ENCODE measurements at places on chromosomes 1 and 21. TPM values are rescaled to one million over a fixed set of nuclear protein-coding genes. Genes with fewer than 3 reads are reported as not detected.

- no peak for DNase-seq
Observed at GRCh38 chr1:171645553-171646248, 6.8 kb downstream of the MYOC start.

- DNase-seq, result peak; percentile 82
Observed at GRCh38 chr1:241934201-241934848, 23.2 kb upstream of the BECN2 start.

DNA sequence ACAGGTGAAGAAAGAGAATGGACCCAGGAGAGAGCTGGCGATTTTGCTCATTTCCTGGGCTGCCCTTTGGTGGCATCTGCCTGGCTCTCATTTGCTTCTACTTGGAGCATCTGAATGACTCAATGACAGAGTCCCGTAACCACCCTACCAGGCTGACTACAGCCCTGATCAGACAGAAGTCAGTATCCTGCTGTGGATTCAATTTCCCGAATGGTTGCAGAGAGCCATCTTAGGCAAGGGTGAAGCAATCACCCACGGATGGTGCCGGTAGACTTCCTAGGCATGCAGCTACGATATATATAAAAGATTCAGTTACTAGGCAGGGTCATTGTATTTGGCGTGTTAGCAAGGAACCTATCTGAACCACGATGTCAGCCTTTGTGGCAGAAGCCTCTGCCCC lies 10.2 kb downstream of the AJAP1 start:
- no peak for DNase-seq

GRCh38 chr1:174795806-174796205 lies 203.9 kb upstream of the CACYBP start:
- no peak for DNase-seq

The OLFML3 gene
- total RNA-seq, result 226 TPM

DNA sequence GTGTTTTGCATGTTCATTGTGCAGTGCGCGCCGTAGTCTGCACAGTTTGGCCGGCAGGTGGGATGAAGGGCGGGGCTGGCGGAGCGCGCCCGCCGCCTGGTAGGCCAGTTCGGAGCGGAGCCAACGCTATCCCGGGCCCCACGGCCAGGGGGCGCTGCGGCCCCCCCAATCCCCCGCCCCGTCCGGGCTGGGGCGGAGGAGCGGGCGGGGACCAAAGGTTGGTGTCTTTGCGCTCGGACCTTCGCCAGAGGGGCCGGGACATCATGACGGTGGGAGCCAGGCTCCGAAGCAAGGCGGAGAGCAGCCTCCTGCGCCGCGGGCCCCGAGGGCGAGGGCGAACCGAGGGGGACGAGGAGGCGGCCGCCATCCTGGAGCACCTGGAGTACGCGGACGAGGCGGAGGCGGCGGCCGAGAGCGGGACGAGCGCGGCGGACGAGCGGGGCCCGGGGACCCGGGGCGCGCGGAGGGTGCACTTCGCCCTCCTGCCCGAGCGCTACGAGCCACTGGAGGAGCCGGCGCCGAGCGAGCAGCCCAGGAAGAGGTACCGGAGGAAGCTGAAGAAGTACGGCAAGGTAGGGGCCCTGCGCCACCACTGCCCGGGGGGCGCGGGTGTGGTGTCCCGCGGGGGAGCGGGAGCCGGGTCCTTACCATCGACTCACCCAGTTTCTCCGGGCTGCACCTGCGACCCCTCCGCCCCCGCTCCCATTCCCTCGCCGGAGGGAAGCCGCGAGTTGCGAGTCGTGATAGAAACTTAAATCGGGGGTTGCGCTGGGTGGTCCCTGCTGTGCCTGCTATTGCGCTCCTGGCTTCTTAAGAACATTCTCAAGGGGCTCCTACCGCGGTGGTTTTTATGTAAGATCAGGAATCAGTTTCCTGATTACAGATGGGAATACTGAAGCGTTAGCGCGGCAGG lies at the start of gene C1orf115:
C1orf115 (plus strand) TSS at position 224 of the 913 bp plus-strand sequence; CDS start at position 264, 40 bp downstream.
- peak; percentile 98 for DNase-seq

GRCh38 chr1:87154384-87154783 lies 174.3 kb upstream of the LMO4 start:
- no peak for DNase-seq

The F5 gene
- total RNA-seq, result not detected

- DNase-seq, result no peak
Observed at GRCh38 chr21:37770461-37770860, 145.8 kb downstream of the KCNJ6 start.

- peak; percentile 88 for DNase-seq
Observed at GRCh38 chr1:53062708-53063591, 937 bp downstream of the PODN start.

DNA sequence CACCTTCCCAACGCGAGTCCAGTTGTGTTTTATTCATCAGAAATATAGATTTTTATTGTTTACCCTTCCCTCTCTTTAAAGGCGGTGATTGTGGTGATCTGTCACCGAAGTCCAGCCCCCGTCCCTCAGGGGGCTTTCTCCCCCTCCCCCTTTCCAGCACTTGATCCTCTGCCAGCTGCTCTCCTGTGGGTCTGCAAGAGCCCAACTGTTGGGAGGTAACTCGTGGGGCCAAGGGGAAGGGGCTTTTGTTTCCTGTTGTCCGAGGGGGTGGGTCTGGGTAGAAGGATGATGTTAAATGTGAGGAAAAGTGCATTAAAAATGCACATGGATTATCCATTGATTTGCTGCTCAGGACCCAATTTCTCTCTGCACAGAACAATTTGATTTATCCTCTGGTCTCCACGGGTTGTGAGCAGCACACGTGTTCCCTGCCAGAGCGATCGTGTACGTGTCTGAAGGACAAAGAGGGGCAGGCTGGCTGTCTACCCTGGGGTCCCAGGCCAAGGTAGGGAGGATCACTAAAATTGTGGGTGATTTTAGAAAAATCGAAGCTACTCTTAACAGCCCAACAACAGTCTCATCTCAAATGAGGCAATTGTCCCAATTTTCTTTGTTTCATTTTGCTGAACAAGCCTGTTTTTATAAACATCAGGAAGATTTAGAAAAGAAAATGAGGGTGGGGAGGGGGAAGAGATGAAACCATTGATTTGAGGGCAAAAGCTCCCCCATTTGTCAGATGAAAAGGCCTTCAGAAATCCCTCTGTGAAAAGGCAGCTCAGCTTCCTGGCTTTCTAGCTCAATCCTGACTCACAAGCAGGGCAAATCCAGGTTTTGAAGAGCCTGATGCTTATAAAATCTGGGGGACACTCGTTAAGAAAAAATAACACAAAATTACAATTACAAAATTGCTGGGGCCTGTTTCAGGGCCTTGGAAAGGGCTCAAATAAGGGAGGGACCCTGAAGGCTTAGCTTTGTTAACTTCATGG lies 176.2 kb downstream of the RHOU start:
- DNase-seq, result no peak

DNA sequence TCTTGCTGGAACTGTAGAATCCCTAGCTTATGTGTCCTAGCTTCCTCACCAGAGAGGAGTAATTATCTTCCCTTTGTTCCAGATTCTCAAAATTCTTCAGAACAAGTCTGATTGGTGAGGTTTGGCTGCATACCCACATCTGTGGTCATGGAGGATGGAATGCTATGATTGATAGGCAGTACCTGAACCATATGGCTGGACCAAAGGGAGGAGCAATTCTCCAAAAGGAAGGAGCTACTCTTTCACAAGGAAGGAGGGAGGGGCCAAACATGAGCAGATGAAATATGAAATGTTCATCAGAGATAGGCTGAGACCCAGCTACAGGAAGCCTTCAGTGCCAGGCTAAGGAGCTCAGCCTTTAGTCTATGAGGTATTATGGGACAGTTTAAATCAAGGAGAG lies 5.0 kb upstream of the RNF19B start:
- no peak for DNase-seq

GRCh38 chr1:208524376-208524775 lies 280.2 kb upstream of the PLXNA2 start:
- DNase-seq, result no peak

The DENND1B gene
- 2.9 TPM for total RNA-seq

DNA sequence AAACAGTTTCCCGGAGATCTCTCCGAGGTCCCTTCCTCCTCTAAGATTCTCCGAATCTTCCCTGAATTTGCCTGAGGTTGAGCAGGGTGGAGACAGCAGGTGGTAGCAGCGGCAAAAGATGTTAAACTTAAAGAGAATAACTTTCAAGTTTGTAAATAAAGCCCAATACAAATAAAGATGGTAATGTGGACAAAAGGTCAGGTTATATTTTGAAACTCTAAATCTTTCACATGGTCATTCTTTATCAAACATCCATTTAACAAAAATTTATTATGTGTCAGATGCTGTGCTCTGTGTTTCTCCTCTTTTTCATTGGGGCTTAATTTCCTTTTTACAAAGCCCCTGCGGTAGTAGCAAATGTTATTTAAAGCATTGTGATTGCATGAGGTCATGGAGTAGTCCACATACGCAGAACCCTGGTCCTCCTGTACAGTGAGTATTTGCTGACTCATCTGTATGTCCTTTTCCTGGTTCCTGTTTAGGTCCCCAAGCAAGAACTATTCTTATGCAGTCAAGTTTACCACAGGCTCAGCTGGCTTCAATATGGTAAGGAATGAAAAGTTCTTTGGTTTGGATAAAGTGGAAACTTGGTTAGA lies 119.2 kb downstream of the ITSN1 start:
- no peak for DNase-seq

- no peak for DNase-seq
Observed at GRCh38 chr1:221816899-221817298, 75.0 kb upstream of the DUSP10 start.

DNA sequence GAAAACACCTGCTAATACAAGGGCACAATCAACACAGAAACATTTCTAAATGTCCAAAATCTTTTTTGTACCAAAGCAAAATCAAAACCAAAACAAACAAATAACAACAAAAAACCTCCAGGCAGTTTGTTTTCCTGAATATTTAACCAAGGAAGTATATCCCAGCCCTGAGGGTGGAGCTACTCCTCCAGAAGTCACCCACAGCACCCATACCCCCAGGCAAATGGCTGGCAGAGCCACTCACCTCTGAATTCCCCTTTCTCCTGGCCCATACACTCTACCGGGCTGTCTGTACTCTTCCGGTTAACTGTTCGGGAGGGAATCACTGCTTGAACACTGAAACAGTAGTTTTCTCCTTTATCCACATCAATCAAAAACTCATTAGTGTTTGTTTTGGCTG lies 9.5 kb downstream of the F3 start:
- DNase-seq, result no peak

GRCh38 chr1:161954466-161954865 lies 69.2 kb downstream of the OLFML2B start:
- no peak for DNase-seq

GRCh38 chr1:166062421-166063070 lies 104.3 kb downstream of the FAM78B start:
- DNase-seq, result no peak

The GNL2 gene
- 170 TPM for total RNA-seq

The OR2T2 gene
- total RNA-seq, result not detected

DNA sequence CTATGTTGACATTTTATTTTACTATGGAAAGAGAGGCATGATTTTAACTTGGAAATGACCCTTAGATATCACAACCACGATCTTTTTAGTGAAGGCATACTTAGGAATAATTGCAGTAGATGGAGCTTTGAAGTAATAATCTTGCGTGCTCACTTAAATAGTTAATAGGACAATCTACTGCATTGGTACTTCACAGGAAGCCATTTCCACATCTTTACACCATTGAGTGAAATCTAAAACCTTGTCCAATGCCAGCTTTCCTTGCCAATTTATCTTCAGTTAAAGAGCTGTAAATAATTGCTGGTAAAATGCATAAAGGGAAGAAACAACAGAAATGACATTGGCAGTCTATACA lies 586.3 kb downstream of the ADGRL2 start:
- DNase-seq, result no peak

The AGTRAP gene
- total RNA-seq, result 166 TPM

All from H7 (cell line).